ENCODE measurements at places on chromosomes 16 and 17.
A peak's percentile ranks its signal among the peaks of the same experiment; 100 is the strongest.

DNA sequence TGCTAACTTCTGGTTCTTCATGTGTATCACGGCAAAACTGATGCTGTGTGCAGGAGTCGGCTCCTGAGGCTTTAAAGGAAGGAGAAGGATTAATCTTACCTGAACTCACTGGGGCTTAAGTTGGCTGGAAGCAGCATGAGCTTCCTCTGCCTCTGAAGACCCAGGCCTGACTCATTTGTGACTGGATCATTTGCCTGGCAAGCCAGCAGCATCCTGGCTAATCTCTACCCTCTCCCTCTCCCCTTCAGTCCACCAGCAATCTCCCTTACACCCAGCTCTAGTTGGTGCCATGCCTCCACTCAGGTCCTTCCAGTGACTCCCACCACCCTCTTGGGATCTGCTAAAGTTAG, 150.3 kb downstream of the IRX3 start:
- no peak for DNase-seq

- DNase-seq: no peak
Measured at GRCh38 chr16:27287051-27287811, 18.7 kb upstream of the NSMCE1 start.

DNA sequence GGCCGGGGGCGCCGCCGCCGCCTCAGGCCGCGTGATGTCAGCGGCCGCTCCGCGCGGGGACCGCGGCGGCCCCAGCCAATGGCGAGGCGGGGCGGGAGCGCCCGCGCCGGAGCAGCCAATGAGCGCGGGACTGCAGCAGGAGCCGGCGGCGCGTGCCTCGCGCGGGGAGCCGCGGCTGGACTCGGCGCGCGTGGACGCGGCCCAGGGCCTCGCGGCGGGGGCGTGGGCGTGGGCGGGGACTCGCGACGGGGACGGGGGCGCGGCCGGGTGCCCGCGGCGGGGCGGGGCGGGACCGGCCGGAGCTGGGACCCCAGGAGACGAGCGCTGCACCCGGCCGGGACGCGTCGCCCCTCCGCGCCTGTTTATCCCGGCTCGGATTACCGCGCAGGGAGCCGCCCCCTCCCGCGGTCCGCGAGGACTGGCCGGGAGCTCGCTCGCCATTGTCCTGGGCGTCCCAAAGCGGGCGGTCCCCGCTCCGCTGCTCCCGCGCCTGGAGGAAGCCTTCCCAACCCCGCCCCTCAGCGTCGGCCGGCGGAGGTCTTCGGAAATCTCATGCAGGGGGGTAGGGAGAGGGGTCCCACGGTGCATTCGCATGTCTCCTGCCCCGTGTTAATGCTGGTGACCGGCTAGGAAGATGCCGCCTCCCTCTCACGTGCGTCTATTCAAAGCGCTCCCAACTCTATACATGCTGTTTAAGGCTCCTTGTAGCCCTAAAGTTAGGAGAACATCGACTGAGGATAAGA, at the start of gene RNF157:
RNF157 (minus strand) TSS at position 33 of the 743 bp plus-strand sequence. CDS start 253 bp downstream, outside the sequence.
- peak; percentile 51 for DNase-seq

DNA sequence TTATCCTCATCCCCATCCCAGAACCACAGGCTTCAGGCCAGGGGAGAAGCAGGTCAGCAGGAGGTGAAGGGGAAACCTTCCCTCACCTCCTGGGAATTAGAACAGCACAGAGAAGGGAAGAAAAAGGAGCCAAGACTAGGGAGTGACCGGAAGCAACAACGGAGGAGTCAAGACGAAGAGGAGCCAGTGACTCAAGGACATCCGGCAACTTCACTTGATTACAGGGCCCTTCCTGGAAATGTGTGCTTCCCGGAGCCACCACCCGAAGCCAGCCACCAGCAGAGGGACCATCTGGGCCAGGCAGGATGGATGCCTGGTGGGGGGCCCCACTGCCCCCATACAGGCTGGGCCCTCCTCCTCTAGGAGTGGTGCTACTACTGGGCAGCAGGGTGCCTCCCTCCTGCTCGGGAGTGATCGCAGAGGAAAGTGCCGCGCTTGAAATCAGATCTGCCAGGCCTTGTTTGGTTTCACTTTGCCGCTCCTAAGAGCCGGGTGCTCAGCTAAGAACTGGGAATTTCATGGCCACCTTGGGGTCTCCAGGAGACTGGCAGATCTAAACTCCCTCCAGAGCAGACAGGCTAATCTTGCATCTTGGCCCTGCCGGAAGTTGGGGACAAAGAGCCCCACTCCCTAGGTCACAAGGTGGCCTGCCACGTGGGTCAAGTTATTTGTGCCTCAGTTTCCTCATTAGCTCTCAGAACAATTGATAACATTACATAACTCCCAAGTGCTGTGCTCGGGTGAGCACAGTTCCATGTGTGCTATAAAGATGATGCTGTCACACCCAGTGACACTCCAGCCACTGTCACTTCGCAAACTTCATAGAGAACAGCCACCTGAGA, 6.6 kb downstream of the CDC42EP4 start:
- DNase-seq: no peak

GRCh38 chr16:63720848-63721247, 1401.0 kb downstream of the CDH11 start:
- DNase-seq: no peak

DNA sequence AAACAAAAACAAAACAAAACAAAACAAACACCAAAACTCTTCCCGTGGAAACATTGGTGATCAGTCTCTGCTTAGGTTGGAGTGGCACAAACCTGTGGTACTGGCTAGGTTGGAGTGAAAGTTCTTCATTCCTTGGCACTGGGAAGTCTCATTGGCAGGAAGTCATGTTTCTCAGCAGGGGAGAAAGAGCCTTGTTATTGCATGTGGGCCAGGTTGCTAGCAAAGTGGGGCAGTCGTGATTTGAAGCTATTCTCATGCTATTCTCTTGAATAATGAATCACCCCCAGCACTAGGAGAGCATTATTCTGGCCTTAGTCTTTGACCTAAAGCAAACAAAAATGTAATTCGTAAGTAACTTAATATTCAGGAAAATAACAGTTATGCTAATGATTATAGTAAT, 24.3 kb upstream of the B4GALNT2 start:
- no peak for DNase-seq

DNA sequence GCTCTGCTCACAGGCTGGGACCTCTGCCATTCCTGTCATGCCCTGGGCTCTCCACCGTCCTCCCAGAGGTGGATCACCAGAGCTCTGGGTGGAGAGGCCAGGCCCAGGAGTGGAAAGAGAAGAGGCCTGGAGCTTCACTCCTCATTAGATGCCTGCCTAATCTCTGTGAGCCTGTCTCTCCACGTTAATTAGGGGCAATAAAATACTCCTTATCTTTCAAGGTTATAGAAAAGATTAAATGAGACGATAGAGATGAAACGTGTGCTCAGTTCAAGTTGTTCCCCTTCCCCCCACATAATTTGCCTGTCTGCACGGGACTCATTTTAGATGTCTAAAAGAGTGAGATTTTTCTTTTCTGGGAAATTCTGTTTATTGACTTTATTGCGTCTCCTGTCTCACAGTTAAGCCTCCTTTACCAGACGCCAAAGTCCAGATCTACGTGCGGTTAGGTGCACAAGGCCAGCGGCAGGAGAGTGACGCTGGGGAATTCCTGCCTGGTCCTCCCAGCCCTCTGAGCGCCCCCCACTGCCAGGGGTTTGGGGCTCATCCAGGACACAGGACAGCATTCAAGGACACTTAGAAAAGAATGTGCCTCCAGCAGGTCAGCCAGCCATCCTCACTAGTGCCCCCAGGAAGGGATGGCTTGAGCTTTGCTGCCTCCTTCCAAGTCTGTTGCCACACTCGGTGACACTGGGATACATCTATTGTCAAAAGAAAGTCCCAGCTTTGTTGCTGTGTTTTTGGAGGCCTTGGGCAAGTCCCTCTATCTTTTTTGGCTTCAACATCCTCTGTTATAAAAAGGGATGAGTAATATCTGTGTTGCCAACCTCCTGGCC, 42.3 kb downstream of the TBX4 start:
- no peak for DNase-seq

DNA sequence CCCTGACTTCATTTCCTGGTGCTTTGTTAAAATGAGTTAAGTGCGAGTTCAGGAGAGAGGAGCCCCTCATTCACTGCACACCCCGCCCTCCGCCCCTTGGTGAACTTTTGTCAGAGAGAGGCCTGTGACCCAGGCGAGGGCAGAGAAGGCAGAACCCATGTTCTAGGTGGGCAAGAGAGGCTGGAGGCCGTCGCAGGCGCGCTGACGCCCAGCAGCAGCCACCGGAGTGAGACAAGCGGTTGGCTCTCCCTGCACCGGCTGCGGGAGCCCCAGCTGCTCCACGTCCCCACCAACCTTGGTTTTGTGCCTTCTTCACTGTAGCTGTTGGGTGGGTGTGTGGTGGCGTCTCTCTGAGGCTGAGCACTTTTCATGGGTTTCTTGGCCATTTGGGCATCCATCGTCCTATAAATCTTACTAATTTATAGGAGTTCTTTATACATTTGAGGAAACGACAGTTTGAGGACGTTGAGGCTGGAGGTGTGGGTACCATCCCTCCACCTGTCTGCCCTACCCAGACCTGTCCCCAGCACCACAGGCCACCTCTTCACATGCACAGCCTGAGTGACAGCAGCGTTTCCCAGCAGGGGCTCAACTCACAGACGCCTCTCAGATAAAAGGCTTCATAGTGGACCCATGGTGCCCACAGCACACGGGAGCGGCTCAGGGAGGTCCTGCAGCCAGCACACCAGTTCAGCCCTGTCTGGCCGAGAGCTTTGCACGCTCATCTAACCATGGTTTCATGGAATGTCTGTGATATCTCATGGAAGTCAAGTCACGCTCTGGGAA, 45.2 kb upstream of the CBFA2T3 start:
- DNase-seq: no peak

GRCh38 chr17:2157675-2158395, 102.9 kb downstream of the HIC1 start:
- no peak for DNase-seq

- no peak for DNase-seq
Measured at GRCh38 chr17:45004388-45004787, 36.3 kb upstream of the C1QL1 start.

DNA sequence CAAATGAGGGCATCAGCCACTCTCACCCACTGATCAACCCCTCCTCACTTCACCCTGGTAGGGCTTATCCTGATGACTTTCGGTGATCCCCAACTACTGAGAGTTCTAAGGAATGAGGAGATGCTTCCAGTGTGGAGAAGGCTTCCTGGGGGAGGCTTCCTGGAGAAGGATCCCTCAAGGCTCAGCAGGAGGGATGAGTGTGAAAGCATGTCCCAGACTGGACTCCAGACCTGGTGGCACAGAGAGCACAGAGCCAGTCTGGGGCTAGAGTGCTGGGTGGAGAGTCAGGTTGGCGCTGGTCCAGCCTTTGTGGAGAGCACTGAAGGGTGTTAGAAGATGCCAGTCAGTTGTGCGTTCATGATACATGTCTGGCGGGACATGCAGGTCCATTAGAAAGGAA, 53.7 kb downstream of the PLD6 start:
- DNase-seq: no peak

GRCh38 chr16:51763072-51763661, 612.1 kb upstream of the SALL1 start:
- no peak for DNase-seq

- no peak for DNase-seq
Measured at GRCh38 chr16:70656712-70657263, 10.4 kb downstream of the IL34 start.

DNA sequence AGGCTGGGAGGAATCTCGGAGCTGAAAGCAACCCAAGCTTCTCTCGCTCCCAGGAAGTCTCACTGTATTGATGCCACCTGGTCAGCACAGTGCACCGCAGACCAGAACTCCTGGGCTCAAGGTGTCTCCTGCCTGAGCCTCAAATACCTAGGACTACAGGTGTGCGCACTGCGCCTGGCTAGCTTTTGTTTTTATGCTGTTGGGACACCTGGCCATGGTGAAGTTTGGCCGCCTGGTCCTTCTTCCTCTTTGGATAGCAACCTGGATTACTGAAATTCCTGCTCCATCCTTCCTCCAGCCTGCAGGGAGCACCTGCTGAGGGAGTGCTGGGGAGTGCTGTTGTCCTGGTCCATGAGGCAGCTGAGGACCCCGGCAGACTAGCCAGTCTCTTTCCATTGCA, 56.6 kb downstream of the COTL1 start:
- DNase-seq: no peak

DNA sequence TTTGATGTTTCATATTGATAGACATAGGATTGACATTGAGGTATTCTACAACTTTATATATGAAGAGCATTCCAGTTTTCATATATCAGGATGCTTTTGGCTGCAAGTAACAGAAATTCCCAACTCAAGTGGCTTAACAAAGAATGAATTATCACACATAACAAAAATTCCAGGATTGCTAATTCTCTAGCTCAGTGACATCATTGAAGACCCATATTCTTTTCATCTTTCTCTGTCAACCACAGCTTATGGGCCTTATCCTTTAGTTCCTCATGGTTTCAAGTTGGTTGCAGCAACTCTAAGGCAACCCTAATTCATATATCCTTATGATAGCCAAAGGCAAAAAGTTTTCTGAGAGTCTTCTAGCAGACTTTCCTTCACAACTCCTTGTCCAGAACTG, 91.5 kb upstream of the HAS3 start:
- no peak for DNase-seq

DNA sequence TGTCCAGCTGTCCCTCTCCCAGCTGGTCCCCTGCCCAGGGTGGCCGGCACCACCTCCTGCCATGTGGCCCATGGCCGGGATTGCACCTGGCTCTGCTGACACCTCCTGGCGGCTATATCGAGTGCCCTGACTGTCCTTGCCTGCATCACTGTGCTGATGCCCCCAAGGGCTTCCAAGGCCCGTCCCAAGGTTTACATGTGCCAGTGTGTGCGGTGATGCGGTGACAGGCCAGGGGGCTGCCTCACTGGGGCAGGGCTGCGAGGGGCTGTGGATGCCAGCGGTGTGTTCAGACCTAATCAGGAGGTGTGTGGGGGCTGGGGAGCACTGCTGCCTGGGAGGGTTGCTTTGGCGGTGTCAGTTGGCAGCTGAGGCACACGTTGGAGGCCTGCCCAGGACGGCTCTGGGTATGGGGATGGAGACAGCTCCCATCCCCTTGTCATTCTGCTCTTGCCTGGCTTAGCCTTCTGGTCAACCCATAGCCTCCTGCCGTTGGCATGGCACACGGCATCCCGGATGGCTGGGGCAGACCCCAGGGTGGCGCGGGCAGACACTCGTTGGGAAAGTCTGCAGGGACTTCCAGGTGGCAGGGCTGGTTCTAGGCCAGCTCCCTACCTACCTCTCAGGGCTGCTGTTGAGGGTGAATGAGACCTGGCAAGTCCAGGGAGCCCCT, 5.5 kb downstream of the MAP2K3 start:
- DNase-seq: no peak

DNA sequence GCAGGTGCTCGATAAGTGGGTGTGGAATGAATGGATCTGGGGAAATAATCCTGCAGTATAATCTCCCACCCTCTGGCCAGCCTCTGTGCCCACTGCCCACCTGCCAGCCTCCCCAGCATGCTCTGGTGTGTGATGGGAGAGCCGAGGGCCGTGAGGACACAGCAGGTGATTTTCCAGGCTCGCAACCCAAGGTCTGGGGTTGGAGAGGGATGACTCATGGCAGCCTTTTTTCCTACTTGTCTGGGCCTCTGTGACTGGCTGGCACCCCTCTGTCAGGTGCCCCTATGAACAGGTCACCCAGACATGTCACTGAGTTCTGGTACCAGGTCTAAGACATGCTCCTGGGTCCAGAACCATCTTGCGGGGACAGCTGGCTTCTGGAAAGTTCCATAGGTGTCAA, 385.7 kb upstream of the TNRC6C start:
- DNase-seq: no peak

GRCh38 chr17:6374271-6374691, 60.6 kb downstream of the AIPL1 start:
- no peak for DNase-seq
